ENCODE measurements at places on chromosomes 12 and 14. TPM values are rescaled to one million over a fixed set of nuclear protein-coding genes. Genes with fewer than 3 reads are reported as not detected.

ZC2HC1C gene
- 1.6 TPM for total RNA-seq

TPH2 gene
- not detected for total RNA-seq

CDCA3 gene
- 23.5 TPM for total RNA-seq

TXNDC16 gene
- total RNA-seq = 9.4 TPM

TCL1A gene
- total RNA-seq = not detected

RTL1 gene
- not detected for total RNA-seq

PRR4 gene
- total RNA-seq = 3.4 TPM

NTS gene
- total RNA-seq = 0.09 TPM

FGF23 gene
- total RNA-seq = not detected

CD9 gene
- total RNA-seq = 407 TPM

MYO1H gene
- not detected for total RNA-seq

SMOC1 gene
- 0.25 TPM for total RNA-seq

KRT3 gene
- total RNA-seq = not detected

RPS6KA5 gene
- total RNA-seq = 8.0 TPM

TM9SF1 gene
- total RNA-seq = 73.9 TPM

CD163 gene
- not detected for total RNA-seq

Data from fibroblast of the aortic adventitia (primary cell).